ENCODE measurements at places on chromosomes 7 and 10. TPM values are rescaled to one million over a fixed set of nuclear protein-coding genes. Genes with fewer than 3 reads are reported as not detected.

GRCh38 chr10:42885491-42886270 lies 103.1 kb downstream of the BMS1 start:
- DNase-seq = peak; percentile 19

The CTAGE8 gene
- 7.6 TPM for total RNA-seq

- DNase-seq = no peak
These were observed 3.0 kb upstream of the PRSS37 start for GRCh38 chr7:141844256-141844655.

DNA sequence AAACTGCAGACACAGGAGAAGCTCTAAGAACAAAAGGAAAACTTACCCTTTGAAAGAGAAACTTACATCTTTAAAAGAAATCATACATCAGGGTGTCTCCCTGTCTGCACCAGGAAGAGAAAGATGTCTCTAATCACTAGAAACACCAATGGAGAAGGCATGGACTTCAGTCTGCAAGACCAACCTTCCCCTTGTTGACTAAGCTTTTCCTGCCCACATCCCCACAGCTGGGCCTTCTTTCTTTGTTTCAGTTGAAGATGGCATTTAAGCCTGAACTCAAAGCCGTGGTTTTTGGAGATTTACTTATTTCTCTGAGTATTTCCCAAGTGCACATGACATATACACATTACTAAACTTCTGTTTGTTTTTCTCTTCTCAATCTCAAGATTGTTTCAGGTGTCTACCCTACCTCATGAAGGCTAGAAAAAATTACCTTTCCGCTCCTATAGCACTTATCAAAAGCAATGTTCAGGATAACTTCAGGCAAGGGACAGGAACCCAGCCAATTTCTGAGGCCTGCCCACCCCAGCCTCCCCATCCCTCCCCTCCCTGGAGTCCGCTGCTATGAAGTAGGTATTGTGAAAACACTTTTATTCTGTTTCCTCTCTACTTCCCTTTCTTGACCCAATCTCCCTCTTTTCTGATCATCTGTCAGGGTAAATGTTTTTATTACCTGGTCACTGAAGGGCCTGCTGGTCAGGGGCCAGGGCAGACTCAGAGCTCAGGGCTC lies 2.8 kb upstream of the SLC29A3 start:
- no peak for DNase-seq

DNA sequence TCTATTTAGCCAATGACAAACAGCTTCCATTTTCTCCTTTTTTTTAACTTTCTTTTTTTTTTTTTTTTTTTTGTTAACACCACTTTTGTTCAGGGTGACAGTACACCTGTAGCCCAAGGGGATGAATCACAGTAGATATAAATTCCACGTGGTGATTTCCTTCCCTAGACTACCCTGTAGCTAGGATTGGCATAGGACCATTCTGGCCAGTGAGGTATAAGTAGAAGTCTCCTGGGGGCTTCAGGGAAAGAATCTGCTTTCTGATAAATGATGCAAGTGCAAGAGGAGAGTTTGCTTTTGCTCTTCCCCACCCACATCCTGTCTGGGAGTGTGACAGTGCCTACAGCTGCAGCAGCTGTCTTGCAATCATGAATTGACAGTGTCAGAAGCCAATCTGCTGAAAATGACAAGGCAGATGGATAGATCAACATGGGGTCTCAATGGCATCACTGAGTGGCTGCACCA lies 63.2 kb upstream of the TOMM7 start:
- no peak for DNase-seq

DNA sequence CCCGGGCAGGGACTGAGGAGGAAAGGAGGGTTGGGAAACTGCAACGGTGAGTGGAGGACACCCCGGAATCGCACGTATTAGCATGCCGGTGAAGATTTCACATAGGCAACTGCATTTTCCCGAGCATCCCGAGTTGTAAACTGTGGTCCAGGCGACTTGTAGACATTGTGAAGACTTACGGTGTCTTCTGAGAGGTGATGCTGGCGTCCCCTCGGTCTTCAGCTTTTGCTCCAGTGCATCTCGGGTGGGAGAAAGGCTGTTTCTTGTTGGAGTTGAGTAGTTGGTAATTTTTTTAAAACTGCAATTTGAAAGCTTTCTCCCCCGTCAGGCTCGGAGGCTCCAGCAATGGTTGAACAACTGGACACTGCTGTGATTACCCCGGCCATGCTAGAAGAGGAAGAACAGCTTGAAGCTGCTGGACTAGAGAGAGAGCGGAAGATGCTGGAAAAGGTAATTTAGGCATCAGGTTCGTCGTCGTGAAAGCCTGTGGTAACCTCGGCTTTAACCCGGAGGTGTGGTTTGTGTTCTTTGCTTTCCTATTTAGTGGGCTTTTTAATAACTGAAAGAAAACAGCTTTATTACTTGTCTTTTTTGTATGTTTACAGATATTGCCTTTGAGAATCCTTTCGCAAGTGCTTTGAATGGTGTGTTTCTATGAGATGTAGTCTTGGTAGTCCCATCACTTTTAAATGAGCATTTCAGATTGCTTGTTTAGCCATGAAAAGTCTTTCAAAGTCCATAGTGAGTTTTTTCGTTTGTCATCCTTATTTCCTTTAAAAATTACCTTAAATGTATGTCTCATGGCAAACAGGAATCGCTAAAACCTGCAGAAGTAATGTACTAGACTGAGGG lies 687 bp downstream of the HELLS start:
- DNase-seq = no peak

The PHYHIPL gene
- 0.32 TPM for total RNA-seq

GRCh38 chr10:132944510-132944909 lies 2.1 kb upstream of the CFAP46 start:
- DNase-seq = no peak

DNA sequence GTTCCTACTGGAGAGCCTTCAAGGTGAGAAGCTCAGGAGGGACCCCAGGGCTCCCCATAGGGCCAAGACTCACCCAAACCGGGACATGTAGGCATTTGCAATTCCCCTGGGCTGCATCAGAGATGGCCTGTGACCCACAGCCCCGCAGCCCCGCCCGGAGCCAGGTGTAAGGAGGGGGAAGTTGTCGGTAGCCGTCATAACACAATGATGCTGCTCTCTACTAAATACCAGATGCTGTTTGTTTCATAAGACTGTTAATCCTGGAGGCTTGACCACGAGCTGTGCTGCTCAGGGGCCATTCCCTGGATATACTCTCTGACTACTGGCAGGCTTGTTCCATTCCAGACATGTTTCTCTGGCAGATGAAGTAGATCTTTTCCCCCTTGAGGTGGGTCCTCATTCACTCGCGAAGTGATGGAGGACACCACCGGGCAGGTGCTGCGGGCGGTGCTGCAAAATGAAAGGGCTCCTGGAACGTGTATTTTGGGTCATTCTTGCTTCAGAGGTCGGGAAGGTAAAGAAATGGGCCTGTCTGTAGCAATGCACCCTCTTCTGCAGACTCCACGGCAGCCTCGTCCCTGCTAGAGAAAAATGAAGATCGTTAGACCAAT lies 61.1 kb downstream of the MKI67 start:
- no peak for DNase-seq

GRCh38 chr7:150402671-150403321 lies 23.7 kb downstream of the ZNF775 start:
- peak; percentile 59 for DNase-seq

DNA sequence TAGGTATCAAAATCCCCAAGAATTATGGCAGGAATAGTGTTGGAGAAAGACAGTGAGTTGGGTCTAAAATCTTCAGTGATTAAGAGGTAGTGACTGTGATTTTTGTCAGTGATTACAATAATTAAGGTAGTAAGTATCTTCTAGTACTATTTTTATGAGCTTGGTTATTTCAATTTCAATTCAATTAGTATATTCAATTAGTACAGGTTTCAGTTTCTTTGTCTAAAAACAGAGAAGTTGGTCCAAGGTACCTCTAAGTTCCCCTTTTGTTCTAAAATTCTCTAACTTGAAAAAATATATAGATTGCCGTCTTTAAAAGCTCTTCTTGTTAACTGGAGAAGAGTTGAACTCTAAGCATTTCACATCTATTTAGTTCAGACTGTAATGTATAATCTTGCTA lies 82.9 kb downstream of the OTUD1 start:
- no peak for DNase-seq

- no peak for DNase-seq
These were observed 77.5 kb downstream of the HGF start for GRCh38 chr7:81692146-81692905.

DNA sequence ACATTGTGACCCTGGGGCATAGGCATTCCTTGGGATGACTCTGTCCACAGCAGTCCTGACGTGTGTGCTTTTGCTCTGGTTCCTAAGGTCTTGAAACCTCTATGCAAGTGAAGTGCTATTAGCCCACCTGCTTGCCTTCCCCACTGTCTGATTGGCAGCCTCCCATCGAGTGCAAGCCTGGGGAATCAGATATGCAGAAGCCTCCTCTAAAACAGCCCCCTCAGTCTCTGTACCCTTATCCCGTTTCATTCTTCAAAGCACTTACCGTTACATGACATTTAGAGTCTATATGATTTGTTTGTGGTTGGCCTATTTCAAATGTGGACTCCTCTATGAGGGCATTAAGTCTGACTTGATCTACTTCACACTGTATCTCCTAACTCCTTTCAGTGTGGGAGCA lies 4.3 kb downstream of the KIAA1217 start:
- no peak for DNase-seq

GRCh38 chr10:118763202-118763988 lies 8.6 kb upstream of the CACUL1 start:
- no peak for DNase-seq

DNA sequence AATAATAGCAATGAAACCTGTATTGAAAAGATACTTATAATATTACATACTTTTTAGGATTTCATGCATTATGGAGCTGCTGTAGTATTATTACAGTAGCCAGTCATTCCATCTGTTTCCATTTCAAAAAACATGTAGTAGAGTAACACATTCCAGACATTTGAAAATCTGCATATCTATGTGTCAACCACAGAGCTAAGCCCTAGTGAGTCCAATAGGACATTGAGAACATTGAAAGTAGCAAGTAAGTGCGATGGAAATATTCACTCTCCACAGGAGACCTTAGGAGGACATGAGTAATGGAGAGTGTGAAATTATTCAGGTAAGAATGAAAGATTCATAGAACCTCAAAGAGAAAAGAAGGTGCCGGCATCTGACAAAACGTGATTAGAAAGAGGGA lies 15.3 kb downstream of the NSMCE4A start:
- DNase-seq = no peak

DNA sequence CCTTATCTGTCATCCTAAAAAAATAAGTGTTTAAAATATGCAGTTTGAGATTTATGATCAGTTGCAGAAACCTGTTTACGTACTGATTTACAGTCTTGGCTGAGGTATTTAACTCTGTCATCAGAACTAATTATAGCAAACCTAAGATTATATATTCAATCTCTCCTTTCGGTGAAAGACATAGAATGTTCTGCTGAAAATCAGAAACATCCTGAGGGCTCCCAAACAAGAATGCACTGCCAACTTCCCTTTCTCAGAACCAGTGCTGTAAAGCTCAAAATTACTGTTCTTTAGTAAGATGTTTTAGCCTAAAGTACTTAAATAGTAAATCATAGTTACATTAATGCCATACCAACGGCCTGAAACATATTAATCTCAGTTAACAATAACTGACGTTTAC lies 34.3 kb downstream of the FAM204A start:
- DNase-seq = no peak

- DNase-seq = no peak
These were observed 50.3 kb upstream of the ZEB1 start for GRCh38 chr10:31268444-31269303.

The EBLN1 gene
- not detected for total RNA-seq

DNA sequence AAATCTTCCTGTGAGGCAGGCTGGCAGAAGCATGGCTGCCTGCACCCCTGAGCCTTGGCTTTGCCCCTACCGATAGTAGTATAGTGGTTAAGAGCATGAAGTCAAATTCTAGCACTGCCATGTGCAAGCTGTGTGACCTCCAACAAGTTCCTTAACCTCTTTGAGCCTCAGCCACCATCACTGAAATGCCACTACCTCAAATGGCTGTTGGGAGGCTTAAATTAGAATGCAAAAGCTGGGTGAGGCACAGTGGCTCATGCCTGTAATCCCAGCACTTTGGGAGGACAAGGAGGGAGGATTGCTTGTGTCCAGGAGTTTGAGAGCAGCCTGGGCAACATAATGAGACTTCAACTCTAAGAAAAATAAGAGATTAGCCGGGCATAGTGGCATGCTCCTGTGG lies 8.4 kb downstream of the SFRP5 start:
- no peak for DNase-seq

The ABCF2 gene
- 46.7 TPM for total RNA-seq

The ZNF467 gene
- total RNA-seq = 0.91 TPM

The ELAPOR2 gene
- total RNA-seq = 75.7 TPM

- DNase-seq = peak; percentile 62
These were observed 4.3 kb downstream of the DDC start for GRCh38 chr7:50560865-50561351.

The GNAT3 gene
- total RNA-seq = not detected

GRCh38 chr7:98472521-98472954 lies 71.6 kb upstream of the BAIAP2L1 start:
- DNase-seq = no peak

The DIP2C gene
- 15.1 TPM for total RNA-seq

DNA sequence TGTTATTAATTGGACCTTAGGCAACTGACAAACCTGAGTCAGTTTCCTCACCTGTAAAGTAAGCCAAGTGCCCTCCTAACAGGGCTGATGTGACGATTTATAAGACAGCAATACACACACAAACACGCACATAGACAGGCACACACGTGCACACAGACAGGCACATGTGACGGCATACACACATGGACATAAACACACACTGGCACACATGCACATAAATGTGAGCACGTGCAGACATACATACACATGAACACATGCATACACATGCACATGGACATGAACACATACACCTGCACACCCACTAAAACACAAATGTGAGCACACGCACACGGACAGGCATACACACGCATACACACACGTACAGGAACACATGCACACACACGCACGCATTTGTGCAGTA lies 148.9 kb downstream of the PRKCQ start:
- DNase-seq = no peak

DNA sequence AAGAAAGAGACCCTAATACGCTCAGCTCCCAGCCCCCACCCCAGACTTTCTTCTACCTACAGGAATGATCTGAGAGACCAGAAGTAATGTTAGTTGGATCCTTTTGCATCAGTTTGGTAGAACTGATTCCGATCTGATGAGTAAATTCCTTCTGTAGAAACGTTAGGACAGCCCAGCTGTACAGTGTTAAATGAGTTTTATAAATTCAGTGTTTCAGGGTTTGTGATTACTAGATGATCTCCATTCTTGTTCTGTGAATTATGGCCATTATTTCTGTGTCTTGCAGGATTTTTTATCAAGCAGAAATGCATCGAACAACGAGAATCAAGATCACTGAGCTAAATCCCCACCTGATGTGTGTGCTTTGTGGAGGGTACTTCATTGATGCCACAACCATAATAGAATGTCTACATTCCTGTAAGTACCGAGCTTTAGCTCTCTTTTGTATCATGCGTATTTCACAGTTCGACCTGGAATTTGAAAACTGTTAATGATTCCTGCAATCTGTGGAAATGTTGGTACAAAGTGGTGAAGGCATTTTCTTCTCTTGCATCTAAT lies 5.3 kb downstream of the BMI1 start:
- DNase-seq = no peak

All from endodermal cell (in vitro differentiated cells).